Stimulated activated CD8-positive, alpha-beta memory T cell treated with anti-CD3 and anti-CD28 coated beads, Interleukin-12 subunit alpha, Interleukin-12 subunit beta, amount 100 ng/mL, for 4 hours (primary cell): ENCODE measurements at places on chromosomes 7 and 10.

GRCh38 chr10:110419265-110419664 is 78.4 kb upstream of the DUSP5 start:
- DNase-seq, result no peak

DNA sequence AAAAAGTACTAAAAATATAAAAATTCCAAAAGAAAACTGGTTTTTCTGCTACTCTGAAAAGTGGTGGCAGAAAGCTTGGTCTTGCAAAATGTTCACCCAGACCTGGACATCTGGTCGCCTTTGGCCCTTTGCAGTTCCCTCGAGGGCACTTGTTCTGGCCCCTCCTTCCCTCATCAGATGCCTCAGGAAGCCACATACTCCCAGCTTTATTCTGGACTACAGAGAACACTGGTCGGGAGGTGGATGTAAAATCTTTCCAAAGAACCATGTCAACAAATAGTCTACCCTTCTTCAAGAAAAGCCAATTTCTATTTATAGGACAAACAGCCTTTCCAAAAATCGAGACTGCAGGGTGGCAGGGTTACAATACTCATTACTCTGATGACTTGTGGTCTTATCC is 726.1 kb downstream of the TNS3 start:
- DNase-seq, result no peak

GRCh38 chr7:132244903-132245480 is 331.3 kb downstream of the PLXNA4 start:
- DNase-seq, result no peak

DNA sequence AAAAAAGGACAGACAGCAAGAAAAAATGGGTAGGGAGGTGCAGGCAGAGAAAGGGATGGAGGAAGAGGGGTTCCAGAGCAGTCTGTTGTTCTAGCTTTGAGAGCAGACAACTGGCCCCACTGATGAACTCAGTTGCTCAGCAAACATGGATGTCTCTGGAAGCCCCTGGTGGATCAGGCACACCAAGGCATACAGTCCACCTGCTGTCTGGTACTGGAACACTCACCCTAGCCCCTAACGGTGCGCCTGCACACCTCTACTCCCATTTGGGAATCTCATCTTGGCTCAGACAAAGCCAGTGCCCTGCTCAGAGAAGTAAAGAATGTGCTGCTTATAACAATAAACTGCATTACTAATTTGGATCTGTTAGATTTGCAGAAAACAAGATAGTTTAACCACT is 7.7 kb downstream of the MACROH2A2 start:
- no peak for DNase-seq

DNA sequence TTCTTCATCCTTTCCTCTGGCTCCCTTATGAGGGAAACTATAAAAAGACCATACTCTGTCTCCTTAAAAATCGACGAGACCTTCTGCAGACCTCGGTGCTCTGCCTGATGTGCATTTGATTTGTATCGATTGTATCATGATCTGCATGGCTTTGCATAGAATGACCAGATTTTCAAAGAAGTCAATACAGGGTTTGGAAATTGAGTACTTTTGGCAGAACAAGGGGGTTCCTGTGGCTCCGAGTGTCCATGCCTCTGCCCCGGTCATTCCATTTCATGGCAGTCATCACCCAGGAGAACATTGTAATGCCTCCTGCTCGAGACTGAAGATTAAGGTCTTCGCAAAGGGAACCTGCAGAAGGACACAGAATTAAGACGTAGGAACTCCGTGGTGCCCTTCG is 685 bp downstream of the CASP2 start:
- no peak for DNase-seq

- no peak for DNase-seq
These were observed 5.0 kb downstream of the NDUFA5 start for GRCh38 chr7:123552641-123553040.

GRCh38 chr7:37007691-37008090 is 283.4 kb upstream of the AOAH start:
- no peak for DNase-seq

GRCh38 chr10:116353817-116354216 is 29.6 kb downstream of the CCDC172 start:
- no peak for DNase-seq

- no peak for DNase-seq
These were observed 117.7 kb downstream of the ARID5B start for GRCh38 chr10:62019013-62019684.

GRCh38 chr10:62424026-62424425 is 49.9 kb downstream of the ZNF365 start:
- no peak for DNase-seq

GRCh38 chr7:137282043-137282442 is 61.5 kb downstream of the PTN start:
- DNase-seq, result no peak

- DNase-seq, result no peak
These were observed 27.7 kb downstream of the CDK6 start for GRCh38 chr7:92808635-92809034.

DNA sequence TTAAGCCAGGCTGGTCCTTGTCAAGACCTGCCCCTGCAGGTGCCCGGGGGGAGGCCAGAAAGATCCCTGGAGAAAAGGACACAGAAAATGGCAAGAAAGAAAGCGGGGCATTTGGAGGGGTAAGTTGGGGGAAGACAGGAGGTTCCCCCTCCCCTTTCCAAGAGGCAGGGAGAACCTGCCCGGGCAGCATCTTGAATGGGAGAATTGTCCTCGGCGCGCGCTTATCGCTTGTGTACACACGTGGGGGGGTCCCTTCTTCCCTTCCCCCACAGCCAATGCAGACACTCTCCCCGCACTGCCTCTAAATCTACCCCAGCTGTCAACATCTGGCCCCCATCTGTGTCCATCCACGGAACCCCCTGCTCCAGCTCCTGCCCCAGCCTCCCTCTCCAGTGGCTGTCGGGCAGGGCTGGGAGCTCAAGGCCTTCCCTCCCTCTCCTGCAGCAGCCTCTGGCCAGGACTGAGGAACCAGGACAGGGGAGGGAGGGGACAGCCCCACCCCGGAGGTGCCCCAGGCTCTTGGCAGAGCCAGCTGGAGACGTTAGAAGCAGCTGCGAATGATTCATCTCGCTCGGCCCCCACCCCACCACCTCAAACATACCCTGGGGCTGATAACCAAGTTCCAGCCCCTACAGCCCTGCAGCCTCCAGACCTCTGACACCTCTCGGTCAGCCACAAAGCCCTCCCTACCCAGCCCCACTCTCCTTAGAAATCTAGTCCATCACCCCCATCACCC is 25.3 kb downstream of the EPHB4 start:
- no peak for DNase-seq

- DNase-seq, result no peak
These were observed 708.1 kb upstream of the PCDH15 start for GRCh38 chr10:55509168-55509567.

- DNase-seq, result no peak
These were observed 40.0 kb downstream of the FANK1 start for GRCh38 chr10:125936331-125936730.

GRCh38 chr10:118842843-118843624 is 88.3 kb upstream of the CACUL1 start:
- no peak for DNase-seq

DNA sequence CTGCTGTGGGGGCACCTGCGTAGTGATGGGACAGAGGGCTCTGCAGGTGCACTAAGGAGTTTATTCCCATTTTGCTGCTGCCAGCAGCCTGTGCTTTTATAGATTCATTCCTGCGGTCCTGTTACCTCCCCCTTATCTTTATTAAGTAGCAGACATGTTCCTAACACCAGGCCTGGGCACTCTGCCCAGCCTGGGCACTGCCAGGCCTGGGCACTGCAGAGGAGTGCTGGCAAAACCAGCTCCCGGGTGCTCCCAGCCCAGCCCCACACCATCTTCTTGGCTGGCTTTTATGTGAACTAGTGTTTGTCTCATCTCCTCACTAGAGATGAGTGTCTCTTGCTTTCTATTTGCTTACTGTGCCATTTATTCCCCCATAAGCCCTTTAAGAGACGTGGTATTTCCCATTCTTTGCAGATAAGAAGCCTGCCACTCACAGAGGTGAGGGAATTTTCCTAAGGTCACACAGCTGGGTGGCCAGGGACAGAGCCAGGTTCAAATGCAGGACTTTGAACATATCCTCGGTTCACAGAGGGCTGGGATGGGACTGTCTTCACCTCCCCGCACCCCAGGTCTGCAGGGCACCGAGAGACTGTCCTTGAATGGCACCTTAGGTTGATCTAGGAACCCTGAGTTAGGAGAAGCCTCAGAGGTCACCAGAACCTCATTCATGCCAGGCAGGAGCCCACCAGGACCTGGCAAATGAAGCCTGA is 14.6 kb upstream of the DRGX start:
- no peak for DNase-seq

GRCh38 chr7:130683026-130683425 is 3.3 kb downstream of the TSGA13 start:
- DNase-seq, result no peak

DNA sequence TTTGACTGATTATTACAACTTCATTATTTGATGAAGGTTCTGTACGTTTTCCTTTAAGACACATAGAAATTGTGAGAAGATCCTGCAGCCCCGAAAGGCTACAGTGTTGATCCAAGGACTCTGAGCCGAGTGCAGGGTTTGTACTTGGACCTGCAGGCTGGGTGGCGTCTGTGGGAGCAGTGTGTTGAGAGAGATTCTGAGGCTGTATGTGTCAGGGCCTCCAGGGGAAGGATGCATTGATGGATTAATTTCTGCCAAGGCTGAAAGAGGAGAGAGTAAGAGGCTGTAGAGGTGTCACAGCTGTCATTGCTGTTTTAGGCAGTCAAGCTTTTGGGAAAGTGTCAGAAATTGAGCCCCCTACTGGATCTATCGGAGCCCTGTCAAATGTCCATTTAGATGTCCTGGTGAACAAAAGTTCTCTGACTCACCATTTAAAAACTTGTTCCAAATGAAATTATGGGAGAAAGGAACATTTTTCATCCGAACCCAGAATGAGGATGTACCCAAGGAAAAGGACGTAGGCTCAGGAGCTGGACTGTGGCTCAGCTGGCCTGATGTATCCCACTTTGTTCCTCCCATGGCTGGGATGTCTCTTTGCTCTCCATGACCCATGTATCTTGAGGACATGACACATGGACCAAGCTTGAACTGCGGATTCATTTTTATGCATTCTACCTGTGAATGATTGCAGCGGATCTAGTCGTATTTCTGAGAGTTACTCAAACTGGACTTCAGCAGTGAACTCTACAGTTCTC is 102.2 kb downstream of the TCF7L2 start:
- no peak for DNase-seq

- no peak for DNase-seq
These were observed 139.3 kb downstream of the PPP1R9A start for GRCh38 chr7:95046494-95047240.
